HCEC 1CT (cell line): ENCODE measurements at places on chromosomes 12 and 14.

DNA sequence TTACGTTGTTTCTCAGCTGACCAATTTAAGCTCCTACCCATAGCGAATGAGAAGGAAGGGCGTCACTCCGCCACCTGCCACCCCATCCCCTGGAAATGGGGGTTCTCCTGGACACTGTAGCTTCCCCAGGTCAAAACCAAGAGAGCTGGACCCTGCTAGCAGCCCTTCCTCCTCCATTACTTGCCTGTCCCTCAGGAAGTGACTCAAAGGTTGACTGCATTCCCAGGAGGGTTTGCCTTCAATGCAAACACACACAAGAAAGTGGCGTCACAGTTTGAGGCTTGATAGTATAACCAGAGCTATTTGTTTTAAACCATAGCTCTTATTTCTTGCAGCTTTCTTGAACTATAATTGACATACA, 79.1 kb downstream of the KCNK13 start:
- peak; percentile 13 for DNase-seq

DNA sequence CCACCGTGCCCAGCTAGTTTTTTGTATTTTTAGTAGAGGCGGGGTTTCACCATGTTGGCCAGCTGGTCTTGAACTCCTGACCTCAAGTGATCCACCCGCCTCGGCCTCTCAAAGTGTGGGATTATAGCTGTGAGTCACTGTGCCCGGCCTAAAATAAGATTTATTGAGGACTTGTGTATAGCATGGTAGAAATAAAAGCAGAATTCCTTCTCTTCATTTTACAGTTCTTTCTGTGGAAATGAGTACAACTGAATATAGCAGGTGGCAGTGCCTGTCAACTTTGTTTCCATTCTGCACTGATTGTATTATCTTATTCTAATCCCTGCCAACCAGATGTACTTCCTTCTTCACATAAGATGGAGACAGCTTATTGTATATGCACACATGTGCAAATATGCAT, 41.0 kb downstream of the DIP2B start:
- peak; percentile 47 for DNase-seq

DNA sequence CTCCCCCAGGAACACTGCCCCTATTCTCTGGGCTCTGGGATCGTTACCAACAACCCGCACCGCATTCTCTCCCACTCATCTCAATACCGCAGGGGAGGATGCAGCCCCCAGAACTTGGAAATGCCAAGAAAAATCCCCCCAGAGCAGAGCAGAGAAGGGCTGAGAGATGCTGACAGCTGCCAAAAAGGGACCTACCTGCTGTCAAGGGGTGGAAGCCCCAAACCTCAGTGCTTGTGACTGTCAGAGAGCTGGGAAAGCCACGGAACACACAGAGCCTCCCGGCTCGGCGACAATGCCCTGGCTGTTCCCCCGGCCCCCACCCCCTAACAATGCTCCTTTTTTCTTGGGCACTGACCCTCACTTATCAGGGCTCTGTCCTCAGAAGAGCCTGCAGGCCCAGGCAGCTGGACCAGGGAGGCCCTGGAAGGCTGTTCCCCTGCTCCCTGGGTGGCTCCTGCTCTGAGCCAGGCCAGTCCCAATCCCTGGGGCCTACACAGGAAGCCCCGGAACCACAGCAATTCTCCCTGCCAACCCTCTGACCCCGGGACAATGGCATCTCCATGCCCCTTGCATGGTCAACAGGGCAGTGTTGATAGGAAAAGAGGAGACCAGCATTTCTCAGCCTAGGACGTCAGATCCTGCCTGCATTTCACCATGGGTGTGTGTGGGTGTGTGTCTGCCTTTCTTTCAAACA, 78.9 kb downstream of the ITPK1 start:
- no peak for DNase-seq

GRCh38 chr14:38217553-38217952, 9.8 kb downstream of the SSTR1 start:
- DNase-seq, result no peak

- DNase-seq, result peak; percentile 86
These were observed 215.5 kb downstream of the DPF3 start for GRCh38 chr14:72678356-72678755.

DNA sequence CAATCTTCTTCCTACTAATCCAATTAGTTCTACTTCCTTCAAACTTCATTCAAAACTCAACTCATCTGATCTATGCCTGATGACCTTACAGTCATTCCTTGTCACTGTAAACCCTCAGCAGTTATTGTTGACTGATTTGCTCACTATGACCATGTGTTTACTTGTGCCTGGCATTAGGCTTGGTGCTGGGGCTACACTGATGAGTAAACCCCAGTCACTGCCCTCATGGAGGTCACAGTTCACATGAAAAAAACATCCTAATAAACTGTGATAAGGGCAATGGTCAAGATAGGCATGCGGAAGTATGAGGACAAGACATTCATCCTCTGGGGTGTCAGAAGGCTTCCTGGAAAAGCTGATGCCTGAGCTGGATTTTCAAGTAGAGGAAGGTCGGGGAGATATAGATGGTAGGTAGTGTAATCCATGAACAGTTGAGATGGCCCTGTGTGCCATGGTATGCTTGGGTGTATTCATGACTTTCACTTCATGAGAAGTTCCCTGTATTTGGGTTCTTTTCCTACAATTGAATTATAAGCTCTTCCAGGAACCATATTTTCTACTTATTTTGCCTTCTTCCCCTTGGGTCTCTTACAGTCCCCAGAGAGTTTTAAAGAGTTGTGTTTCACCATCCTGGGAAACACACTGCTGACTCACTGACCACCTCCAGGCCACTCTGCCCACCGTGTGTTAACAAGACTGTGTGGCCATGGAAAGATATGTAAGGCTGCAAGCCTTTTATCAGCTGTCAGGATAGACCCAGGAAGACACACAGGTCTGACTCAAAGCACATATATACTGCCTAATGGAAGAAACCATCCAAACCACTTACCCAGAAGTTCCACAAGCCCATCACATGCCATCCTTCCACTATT, 38.7 kb upstream of the DUSP6 start:
- peak; percentile 76 for DNase-seq

DNA sequence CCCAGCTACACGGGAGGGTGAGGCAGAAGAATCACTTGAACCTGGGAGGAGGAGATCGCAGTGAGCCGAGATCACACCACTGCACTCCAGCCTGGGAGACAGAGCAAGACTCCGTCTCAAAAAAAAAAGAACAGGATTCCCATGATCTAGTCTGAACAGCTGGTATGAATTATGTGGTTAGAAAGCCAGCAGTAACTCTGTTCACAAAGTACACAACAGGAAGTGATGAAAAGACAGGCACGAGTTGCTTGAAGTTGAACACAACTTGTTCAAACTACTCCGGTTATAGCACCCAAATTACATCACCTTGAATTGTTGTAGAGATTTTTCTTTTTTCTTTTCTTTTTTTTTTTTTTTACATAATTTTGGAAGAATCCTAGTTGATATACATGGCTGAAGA, 238.8 kb upstream of the RGS6 start:
- DNase-seq, result peak; percentile 40

- DNase-seq, result no peak
These were observed 1.3 kb downstream of the TRHDE start for GRCh38 chr12:72273499-72273837.

DNA sequence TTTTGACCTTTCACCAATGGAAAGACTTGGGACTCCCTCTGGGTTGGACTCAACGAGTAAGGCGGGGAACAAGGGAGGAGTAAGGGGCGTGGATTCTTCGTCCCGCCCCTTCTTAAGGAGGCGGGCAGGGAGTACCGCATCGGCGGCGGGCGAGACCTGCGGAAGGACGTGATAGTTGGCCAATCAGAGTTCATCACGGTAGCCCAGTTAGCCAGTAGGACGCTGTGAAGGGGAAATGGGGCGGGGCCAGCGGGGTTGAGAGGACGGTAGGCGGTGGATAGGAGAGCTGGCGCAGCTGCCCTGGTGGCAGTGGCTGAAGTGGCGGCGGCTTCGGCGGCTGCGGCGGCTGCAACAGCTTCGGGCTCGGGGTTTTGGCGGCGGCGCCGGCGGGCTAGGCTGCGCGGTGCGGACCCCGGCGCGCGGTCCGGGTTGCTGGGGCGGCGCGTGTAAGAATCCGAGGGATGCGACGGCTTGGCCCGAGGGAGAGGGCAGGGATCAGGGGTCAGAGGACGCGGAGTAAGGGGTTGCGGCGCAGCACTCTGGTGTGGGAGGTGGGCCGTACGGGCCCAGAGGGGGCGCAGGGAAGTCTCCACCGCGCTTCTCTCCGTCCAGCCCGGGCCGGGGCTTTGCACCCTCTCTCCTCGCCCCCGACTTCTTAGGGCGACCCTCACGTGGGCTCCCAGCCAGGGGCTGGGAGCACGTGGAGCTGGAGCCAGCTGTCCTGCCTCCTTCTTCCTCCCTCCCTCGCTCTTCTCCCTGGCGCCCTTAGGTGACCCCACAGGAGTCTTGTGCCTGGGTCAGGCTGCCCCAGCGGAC, at the start of gene TPCN1:
Gene TPCN1 (plus strand): TSS at position 284 of the 816 bp plus-strand sequence. CDS start 5,389 bp downstream, outside the sequence.
- DNase-seq, result peak; percentile 100

- no peak for DNase-seq
These were observed 39.6 kb downstream of the CFAP251 start for GRCh38 chr12:121957861-121958515.

GRCh38 chr14:61565181-61565580, 130.1 kb upstream of the HIF1A start:
- peak; percentile 48 for DNase-seq

GRCh38 chr12:104720339-104721038, 237.6 kb downstream of the SLC41A2 start:
- no peak for DNase-seq

GRCh38 chr14:98077176-98077575, 1194.8 kb downstream of the BCL11B start:
- no peak for DNase-seq

DNA sequence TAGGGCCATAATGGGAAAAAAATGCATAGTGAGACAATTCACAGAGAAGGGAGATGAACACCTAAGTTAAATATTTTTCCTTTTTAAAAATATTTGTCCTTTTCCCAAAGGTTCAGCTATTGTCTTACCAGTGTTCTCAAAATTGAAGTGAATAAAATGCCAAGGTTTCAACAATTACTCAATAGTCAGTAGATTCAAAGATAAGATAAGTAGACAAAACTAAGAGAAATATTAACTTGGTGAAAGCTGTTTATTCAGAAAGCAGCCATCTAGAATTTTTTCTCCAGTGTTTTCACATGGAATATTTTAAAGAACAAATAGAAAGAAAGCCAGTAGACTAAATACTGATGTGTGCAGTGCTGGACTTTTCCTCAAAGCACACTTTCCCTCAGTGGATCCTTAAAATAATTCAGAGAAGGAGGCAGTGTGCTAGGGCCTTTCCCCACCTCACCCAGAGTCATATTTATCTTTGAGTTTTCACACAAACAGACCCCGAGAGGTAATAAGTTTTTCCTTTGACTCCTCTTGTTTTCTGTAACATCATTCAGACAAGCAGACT, 144.5 kb upstream of the PLEKHG7 start:
- DNase-seq, result no peak

GRCh38 chr12:45502481-45503128, 226.9 kb upstream of the ARID2 start:
- DNase-seq, result no peak

DNA sequence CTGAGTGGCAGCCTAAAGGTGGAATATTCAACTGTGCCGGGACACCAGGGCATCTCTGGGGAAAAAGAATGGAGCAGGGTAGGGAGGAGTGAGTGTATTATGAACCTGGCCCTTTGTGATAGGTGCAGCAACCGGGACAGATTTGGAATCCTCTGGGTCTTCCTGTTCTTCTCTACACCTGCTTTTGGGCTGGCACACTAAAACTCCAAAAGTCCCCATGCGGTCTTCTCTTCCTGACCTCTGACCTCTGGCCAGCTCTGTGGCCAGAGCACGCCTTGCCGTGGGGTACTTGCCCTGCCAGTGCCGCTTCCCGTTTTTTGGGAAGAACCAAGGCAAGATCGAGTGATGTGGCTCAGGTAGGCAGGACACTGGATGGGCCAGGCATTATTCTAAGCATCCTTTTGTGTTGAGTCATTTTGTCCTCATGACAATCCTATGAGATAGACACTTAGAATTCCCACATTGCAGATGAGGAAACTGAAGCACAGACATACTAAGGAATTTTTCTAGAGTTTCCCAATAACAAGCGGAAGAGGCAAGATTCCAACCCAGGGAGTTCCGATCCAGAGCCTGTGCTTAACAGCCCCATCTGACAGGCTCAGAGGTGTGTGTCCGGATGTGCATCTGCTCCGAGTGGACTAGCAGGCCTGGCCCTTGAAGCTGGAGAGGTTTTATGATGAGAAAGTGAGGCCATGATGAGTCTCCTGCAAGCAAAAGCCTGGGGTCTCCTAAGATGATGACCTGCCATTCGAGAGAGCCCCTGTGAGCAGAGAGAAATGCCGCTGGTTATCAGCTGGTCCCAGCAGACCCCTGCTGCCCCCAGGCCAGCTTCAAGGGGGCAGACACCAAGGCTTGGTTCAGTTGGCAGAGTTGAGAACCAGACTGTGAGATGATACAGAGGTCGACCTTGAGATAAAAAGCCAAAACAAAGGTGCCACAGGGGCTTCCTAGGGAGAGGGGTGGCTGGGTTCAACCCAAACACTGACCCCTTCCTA, 67.9 kb upstream of the ESRRB start:
- DNase-seq, result no peak

DNA sequence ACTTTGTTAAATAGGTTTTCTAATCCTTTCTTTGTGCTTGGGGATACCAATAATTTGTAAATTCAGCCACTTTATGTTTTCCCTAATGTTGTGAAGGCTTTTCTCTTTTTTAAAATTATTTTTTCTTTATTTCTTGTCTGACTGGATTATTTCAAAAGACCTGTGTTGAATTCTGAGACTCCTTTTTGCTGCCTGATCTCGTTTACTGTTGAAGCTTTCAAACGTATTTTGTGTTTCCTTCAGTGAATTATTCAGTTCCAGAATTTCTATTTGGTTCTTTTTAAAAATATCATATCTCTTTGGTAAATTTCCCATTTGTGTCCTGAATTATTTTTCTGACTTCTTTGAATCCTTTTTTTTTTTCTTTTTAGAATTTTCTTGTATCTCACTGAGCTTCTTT, 241.6 kb downstream of the LRIG3 start:
- no peak for DNase-seq

DNA sequence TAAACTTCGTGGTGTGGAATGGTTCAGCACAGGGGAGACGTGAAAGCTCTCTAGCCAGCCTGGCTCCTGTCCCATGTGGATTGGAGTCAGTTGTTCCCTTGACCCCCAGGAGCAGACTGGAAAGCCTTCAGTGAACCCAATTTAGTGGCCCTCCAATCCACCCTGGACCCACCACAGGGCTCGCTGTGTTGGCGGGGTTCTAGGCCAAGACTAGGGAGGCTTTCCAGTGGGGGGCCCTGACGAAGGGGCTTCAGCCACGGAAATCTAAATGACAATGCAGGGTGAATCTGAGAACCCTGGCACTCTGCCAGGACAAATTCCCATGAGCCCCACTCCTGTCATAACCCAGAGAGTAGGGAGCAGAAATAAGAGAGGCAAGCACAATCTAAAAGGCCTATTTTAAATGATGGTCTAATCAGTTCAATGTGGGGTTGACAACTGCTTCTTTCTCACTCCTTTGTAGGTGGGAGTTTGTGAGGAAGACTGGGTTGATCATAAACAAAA, 110.8 kb downstream of the SLC35F4 start:
- no peak for DNase-seq

GRCh38 chr12:110100315-110100970, 23.7 kb upstream of the IFT81 start:
- peak; percentile 66 for DNase-seq
